ENCODE measurements at places on chromosomes 4 and X.

GRCh38 chrX:48460606-48461005, 9.5 kb downstream of the SLC38A5 start:
- no peak for DNase-seq

- no peak for DNase-seq
Observed at GRCh38 chr4:4854649-4855295, 4.7 kb upstream of the MSX1 start.

DNA sequence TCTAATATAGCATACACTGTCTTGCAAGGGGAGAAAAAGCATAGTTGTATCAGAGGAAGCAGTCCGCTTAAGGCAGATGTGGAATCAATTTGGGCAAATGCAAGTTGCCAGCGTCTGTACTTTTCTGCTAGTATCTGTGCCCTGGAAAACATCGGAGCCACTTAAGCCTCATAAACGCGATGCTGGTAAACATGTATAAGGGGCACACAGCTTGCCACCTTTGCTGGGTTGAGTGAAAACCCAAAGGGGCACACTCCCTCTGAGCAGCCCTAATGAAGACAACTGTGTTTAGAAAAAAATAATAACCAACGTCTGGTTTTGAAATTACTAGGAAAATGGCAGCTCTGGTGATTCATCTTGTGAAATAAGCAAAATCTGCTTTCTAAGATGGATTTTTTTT, 24.3 kb downstream of the SMIM20 start:
- no peak for DNase-seq

- no peak for DNase-seq
Observed at GRCh38 chr4:138279286-138279685, 37.1 kb upstream of the SLC7A11 start.

- no peak for DNase-seq
Observed at GRCh38 chr4:19473569-19473968, 778.1 kb upstream of the SLIT2 start.

GRCh38 chr4:98673288-98673644, 14.9 kb upstream of the TSPAN5 start:
- peak; percentile 18 for DNase-seq

DNA sequence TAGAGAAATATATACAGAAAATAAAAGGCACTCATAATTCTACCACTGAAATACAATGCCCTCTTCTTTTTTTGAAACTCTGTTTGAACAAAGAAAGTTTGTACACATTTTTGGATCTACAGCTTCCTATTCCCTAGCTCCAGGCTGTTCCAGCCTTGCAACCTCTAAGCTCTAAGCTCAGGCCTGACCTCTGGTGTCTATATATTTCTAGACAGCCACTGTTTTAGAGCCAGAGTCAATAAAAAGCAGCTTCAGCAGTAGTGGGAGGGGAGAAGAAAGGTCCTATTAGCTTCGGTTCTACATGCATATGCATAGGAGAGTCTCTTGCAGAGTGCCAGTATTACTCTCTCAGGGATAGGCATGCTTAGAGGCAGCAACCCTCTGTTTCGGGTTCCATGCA, 39.7 kb downstream of the CLDN2 start:
- DNase-seq, result no peak

DNA sequence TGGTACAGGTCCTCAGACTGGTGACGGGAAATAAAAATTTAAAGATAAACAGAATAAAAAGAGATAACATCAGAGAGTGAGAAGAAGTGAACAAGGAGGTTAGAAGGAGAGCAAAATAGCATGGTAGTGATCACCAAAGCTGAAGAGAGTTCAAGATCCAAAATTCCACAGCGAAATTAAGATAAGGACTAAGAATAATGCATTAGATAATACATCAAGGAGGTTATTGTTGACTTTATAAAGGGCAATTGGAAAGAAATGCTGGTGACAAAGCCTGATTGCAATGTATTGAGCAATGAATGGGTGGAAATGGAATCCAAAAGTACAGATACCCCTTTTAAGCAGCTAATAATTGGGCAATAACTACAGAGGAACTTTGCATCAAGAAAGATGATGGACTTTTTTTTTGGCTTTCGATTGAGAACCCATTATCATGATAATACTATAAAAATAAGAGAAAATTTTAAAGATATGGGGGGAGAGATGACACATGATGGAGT, 101.6 kb upstream of the MAP9 start:
- no peak for DNase-seq

- peak; percentile 22 for DNase-seq
Observed at GRCh38 chrX:31070057-31070468, 1.8 kb downstream of the FTHL17 start.

- DNase-seq, result no peak
Observed at GRCh38 chr4:180751009-180751408, 1492.2 kb upstream of the TENM3 start.

DNA sequence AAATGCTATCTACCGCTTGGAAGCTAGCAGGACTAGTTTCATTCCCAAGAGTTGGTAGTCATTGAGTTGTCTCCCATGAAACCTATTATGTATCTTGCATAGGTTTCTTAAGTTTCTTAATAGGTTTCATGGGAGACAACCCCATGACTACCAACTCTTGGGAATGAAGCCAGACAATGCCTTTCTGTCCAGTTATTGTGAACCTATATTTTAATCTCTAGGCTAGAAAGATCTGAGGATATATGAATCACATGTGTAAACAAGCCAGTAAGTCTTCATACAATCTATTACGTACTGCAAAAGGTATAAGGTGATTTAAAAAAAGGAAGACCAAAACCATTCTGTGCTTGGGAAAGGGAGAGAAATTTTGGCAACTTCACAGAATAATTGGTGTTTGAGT, 162.6 kb downstream of the INPP4B start:
- no peak for DNase-seq

- DNase-seq, result no peak
Observed at GRCh38 chrX:53135581-53135980, 41.6 kb downstream of the KANTR start.

- DNase-seq, result no peak
Observed at GRCh38 chrX:85309717-85310116, 65.9 kb downstream of the ZNF711 start.

GRCh38 chr4:171812333-171812664, 905 bp upstream of the GALNTL6 start:
- no peak for DNase-seq

- peak; percentile 35 for DNase-seq
Observed at GRCh38 chr4:53908661-53909078, 155.7 kb downstream of the CHIC2 start.

DNA sequence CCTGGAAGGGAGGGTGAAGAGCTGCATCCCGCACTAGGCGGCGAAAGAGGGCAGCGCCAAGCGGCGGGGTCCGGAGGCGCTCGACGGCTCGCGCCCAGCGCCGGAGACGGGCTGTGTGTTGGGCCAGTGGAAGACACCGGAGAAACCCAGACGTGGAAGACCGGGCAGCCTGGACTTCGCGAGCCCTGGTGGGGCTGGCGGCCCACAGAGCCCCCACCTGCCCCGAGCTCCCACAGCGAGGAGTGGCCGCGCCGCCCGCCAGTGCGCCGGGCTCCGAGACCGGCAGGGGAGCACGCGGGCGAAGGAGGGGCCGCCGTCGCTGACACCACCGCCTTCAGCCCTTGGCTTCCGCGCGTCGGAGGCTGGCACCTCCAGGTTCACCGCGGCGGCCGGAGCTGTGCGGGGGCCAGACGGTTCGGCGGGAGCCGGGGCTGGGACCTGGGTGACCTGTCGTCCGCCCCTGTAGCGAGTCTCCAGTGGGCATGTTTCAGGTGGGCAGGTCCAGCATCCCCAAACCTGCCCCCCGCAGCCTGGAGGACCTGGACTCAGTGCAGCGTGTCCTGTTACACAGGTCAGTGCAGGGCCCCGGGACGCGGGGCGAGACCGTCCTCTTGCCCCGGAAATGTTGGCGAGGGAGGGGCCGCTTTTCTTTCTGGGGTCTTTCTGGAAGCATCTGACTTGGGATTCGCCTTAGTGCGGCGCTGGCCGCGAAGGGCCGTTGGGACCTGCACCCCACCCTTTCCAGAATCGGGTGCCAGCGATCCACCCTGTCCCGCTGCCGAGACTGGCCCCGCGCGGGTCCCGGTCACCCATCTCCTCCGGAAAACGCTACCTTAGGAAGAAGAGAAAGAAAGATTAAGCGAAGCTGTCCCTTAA, 9.6 kb upstream of the INTU start:
- peak; percentile 13 for DNase-seq

GRCh38 chrX:23890933-23891332, 16.8 kb downstream of the APOO start:
- no peak for DNase-seq

GRCh38 chr4:185016101-185016940, 2.0 kb upstream of the HELT start:
- DNase-seq, result no peak

DNA sequence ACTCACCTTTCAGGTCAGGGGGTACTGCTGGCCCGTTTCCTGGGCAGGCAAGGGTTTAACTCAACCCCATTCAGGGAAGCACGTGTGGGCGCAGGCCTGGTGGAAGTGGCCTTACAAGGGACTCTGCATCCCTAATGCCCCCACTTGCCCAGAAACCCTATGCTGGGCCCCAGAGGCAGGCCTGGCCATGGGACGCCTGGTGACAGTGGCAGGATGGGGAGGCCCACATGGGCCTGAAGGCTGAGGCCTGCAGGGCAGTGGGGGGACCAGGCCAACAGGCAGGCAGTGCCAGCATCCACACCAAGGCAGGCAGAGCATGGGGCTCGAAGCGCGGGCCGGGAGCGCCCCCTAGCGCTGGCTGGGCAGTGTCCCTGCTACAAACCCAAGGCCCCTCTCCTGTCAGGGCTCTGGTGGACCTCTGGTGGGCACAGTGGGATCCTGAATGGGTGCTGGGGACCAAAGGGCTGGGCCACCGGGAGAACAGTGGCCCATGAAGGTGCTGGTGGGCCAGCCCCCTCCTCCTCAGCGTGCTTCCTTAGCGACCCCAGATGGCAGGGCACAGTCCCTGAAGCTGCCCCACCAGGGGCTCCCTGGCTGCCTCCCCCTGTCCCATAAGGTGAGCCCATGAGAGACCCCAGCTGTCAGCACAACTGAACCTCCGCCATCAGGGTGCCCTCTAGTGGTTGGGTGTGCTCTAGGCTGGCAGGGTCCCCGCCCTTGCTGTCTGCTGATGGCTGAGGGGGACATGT, 16.8 kb downstream of the FGFR3 start:
- DNase-seq, result peak; percentile 89

Data from GM10248 (cell line).